ENCODE measurements at places on chromosomes 1 and 21.

- no peak for DNase-seq
Measured at GRCh38 chr1:8523666-8524206, 205.8 kb downstream of the SLC45A1 start.

GRCh38 chr1:151990856-151991198, 2.8 kb downstream of the S100A10 start:
- DNase-seq = no peak

GRCh38 chr1:173749137-173749536, 34.4 kb downstream of the KLHL20 start:
- DNase-seq = no peak

DNA sequence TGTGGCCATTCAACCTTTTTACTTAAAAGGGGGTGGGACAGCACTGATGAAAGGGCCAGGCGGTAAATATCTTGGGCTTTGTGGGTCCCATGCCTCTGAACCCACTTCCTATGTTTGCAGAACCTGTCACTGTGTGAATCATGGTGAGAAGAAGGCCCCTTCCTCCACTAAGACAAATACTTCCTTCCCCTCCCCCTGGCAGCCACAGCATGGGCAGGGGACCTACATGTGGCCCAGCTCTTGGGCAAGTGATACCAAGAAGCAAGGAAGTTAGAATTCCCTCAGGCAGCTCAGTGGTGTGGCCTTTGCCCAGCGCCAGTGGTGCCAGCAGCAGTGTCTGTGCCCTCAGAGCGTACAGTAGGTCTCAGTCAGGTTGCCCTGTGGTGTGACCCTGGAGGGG, 168.6 kb downstream of the TRIM33 start:
- no peak for DNase-seq

DNA sequence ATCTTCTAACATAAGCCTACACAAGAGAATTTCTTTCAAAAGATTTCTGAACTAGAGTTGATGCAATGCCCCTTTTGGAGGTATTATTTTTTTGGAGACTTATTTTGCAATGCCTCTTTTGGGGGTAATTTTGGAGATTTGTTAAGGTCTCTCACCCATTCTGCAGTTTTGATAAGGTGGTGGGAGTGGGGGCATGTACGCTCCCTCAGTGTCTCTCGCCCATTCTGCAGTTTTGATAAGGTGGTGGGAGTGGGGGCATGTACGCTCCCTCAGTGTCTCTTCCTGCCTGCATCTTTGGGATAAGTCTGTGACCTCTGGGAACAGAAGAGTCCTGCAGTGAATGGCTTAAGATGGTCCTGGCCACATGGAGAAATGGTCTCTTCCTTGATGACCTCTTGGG, 312.2 kb downstream of the ZP4 start:
- DNase-seq = no peak

GRCh38 chr1:8003438-8004112, 22.5 kb downstream of the ERRFI1 start:
- DNase-seq = no peak

DNA sequence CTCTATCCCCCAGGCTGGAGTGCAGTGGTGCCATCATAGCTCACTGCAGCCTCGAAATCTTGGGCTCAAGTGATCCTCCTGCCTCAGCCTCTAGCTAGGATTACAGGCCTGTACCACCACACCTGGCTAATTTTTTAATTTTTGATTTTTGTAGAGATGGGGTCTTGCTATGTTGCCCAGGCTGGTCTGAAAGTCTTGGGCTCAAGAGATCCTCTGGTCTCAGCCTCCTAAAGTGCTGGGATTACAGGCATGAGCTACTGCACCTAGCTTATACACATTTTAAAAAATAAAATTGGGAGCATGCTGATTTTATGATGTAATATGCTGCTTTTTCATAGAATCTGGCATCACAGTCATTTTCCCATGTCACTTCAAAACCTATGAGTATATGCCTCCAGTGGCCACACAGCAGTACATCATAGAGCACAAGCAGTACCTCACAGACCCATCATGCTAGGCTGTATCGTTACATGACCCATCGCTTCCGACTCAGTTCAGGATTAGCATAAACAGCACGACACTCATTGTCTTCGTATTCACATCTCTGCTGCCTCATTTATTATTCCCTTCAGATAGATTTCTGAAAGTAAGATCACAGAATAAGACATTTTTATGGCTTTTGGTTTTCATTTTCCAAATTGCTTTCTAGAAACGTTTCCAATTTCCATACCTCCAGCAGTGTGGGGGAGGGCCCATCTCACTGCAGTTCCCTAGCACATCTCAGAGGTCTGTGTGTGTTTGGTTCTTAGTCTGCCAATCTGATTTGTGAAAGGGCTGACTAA, 35.9 kb upstream of the CCSAP start:
- DNase-seq = no peak

DNA sequence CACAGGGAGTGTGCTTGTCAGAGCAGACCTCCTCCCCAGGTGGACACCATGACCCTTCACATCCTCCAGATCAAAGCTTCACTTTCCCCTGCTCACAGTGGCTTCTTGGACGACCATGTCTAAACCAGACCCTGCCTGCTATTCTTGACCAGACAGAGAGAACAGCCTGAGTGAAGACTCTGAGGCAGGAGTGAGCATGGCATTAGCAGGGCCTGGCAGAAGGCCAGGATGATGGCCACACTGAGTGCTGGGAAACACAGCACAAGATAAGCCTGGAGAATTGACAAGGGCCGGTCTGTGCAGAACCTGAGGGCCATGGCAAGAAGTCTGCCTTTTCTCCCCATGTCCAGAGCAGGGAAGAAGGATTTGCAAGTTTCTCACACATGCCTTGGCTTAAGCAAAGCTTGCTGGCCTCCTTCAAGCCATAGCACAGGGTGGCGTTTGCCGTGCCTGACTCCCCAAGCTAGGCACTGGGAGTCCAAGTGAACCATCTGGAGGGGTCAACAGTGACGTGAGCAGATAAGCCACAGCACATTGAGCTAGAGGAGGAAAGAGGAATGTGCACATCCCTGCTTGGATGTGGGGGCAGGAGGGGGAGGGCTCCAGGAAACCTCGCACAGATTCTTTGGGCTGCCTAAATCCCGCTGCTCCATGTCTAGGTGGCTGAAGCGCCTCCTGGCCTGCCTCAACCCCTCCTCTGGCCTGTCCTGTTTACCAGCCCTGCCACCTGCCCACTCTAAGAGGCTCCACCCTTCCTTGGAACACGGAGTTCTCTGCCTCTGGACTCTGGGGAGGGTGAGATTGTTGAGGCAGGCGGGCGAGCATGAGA, 87.1 kb downstream of the CD58 start:
- DNase-seq = no peak

- DNase-seq = no peak
Measured at GRCh38 chr1:244460197-244460596, 876 bp upstream of the CATSPERE start.

- DNase-seq = no peak
Measured at GRCh38 chr1:14791654-14792053, 193.2 kb downstream of the KAZN start.

DNA sequence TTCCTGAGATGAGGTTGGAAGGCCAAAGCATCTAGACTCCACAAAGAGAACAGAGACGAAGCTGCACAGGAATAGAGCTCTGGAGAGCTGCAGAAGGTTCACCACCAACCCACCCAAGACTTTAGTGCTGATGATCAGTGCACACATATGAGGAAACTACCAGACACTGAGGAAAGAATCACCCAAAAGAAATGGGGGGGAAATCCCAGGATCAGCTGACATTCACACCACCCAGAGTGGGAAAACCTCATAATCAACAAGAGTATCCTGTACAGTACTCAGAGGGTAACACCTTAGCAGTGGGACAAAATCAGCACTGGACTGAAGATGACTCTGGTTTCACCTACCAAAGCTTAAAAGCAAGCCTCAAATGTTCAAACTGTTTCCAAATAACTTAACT, 36.4 kb downstream of the DENND1B start:
- no peak for DNase-seq

- peak; percentile 51 for DNase-seq
Measured at GRCh38 chr1:66374561-66375111, 159.3 kb upstream of the SGIP1 start.

- DNase-seq = no peak
Measured at GRCh38 chr1:205190845-205191577, 20.5 kb downstream of the DSTYK start.

- no peak for DNase-seq
Measured at GRCh38 chr1:201004732-201005131, 18.8 kb downstream of the KIF21B start.

Data from AG04450 (cell line).